ENCODE measurements at places on chromosomes 7 and 10. TPM values are rescaled to one million over a fixed set of nuclear protein-coding genes. Genes with fewer than 3 reads are reported as not detected.
A peak's percentile ranks its signal among the peaks of the same experiment; 100 is the strongest.

DNA sequence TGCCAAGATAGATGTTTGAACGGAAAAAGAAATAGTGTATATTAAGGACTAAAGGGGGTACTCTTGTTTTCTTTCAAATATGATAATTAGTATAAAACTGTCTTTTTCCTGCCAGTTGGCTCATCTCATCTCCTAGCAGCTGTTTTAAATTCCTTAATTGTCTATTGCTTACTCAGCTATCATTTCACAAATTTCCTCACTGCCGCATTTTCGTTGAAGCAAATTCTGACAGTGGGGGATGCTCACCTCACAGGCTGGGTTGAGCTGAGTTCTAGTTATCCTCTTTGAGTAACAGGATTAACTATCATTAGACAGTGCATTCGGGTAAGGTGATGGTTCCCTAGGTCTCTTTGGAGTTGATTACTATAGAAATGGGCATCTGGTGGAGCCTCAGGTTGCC is 592.0 kb downstream of the AUTS2 start:
- DNase-seq: no peak

DNA sequence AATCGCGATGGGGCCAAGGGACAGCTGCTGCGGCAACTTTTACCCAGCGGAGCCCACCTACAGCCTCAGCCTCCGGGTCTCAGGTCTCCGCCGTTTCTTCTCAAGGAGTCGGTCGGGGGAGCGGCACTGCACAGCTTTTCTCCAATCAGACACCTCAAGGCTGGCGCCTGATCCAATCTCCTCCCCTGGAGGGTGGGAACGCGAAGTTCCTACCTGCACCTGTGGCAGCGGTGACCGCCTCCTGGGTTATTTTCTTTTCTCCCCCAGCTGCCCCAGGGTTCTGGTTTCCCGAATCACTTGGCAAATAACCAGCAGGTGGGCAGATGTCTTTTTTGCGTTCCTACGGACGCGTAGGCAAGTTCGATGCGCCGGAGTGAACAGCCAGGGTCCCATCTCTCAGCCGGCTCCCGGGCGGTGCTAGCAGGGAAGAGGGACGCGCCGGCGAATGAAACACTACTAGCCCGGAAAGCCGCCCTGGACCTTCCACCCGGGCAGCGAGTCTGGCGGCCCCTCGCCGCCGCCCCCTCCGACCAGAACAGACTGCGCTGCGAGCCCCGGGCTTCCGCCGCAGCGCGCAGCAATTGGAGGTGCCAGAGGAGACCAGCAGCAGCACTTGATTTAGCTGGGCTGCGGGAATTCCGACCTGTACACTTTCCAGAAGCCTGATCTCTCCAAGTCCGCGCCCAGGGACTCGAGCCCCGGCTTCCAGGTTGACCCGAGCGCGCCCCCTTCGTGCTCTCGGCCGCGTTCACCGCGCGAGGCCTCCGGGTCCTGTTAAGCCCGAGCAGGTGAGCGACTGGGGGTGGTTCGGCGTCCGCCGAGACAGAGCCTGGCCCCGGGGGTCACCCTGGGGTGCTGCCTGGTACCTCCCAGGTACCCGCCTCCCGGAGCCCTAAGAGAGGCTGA is at the start of gene PRR15:
TSS of gene PRR15 (plus strand) at position 246 of the 906 bp plus-strand sequence. CDS start 2,495 bp downstream, outside the sequence.
- peak; percentile 71 for DNase-seq

- DNase-seq: no peak
Measured at GRCh38 chr7:51288896-51289622, 27.6 kb downstream of the COBL start.

DNA sequence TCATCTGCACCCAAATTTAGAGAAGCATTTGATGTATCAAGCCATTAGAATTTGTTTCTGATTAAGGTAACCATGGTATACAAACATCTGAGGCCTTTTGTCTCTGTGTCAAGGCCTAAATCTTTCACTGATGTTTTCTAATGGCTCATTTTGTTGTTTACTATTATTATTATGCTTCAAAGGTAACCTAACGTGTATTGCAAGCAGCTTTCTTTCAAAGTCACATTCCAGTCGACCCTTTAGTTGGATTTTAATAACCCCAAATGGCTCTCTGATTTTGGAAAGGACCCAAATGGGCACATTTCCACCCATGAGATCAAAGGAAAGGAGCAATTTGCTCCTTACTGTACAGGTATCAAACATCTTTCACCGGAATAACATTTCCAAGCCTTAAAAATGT is 46.7 kb upstream of the WNT16 start:
- no peak for DNase-seq

DNA sequence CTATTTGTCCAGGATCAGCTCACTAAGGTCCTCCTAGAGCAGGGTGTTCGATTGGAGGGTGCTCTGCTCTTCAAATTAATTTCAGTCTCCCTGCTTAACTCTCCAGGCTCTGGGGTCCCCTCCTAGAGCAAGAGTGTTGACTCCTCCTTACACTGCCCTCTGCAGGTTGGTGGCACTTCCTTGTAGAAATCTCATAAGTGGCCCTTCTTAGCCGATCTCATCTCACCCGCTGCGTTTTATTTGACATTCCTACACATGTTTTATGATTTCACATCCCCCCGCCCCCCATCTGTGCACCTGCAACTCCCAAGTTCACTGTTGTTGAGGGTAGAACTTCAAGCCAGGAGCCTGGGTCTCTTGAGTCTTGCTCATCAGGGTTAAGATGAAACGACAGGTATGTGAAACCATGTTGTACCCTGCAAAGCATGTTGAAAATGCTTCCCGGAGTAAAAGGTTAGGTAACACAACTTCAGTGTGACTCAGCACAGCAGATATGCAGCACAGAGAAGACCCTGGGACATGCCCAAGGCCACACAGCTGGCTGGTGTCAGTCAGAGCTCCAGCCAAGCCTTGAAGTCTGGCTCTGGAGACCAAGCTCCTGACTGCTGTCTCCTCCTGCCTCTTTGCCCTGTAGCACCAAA is 171.2 kb downstream of the PRKAG2 start:
- peak; percentile 25 for DNase-seq

GRCh38 chr7:40656349-40656748 is 521.5 kb downstream of the SUGCT start:
- DNase-seq: no peak

DNA sequence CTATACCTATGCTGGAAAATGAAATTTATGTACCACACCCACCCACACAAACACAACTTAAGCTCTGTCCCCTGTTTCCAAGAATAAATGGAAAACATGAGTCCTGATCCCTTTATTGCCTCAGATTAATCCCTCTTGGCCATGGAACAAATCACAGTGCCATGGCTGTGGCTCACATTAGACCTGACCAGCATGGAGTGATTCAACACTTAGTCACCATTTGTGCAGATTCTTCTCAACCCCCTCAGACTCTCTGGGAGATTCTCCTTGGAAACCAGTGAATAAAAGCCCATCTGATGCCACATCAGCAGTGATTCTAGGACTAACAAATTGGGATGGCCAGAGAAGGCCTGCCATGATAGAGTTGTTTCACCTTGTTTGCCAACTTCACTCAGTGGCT is 204.4 kb upstream of the TMEM72 start:
- no peak for DNase-seq

GRCh38 chr7:77714195-77714594 is 17.9 kb downstream of the RSBN1L start:
- no peak for DNase-seq

GRCh38 chr7:92609921-92610518 is 19.8 kb upstream of the FAM133B start:
- DNase-seq: no peak

- DNase-seq: no peak
Measured at GRCh38 chr10:15254808-15255648, 86.5 kb upstream of the NMT2 start.

GRCh38 chr10:132306343-132306685 is 1.4 kb downstream of the STK32C start:
- DNase-seq: no peak

GRCh38 chr10:46285300-46285699 is 1.5 kb upstream of the ANTXRL start:
- DNase-seq: no peak

DNA sequence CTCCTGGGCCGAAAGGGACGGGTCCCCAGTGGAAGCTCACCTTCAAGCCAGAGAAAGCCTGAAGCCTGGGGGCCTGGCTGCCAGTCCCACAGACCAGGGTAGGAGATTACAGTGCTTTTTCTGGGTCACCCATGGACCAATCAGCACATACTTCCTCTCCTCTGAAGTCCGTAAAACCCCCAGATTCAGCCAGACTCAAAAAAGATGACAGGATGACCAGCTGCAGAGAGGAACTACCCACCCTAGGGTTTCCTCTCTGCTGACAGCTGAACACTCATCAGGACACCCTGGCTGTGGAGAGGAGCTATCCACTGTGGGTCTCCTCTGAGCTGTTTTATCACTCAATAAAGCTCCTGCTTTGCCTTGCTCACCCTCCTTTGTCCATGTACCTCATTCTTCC is 78.0 kb downstream of the SAMD9 start:
- no peak for DNase-seq

RHOBTB1 gene
- 38.1 TPM for polyA plus RNA-seq

C7orf25 gene
- 4.7 TPM for polyA plus RNA-seq

NEUROD6 gene
- not detected for polyA plus RNA-seq

CCDC172 gene
- 6.7 TPM for polyA plus RNA-seq

PSMA2 gene
- polyA plus RNA-seq: 114 TPM

Data from testis (tissue), 5 donors.